ENCODE measurements at places on chromosomes 16 and 17.

DNA sequence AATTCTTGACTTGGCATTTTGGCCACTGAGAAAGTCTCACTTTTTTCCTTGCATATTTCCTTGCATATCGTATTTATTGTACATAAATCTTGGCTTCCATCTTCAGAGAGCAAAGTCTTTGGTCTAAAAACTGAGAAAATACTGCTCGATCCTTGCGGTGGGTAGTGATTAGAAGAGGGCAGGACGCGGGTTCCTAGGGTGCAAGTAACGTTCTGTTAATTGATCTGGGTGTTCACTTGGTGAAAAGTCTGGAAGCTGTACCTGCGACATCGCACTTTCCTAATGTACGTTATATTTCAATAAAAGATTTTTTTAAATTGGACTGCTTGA is 758 bp upstream of the UBALD2 start:
- DNase-seq = no peak

DNA sequence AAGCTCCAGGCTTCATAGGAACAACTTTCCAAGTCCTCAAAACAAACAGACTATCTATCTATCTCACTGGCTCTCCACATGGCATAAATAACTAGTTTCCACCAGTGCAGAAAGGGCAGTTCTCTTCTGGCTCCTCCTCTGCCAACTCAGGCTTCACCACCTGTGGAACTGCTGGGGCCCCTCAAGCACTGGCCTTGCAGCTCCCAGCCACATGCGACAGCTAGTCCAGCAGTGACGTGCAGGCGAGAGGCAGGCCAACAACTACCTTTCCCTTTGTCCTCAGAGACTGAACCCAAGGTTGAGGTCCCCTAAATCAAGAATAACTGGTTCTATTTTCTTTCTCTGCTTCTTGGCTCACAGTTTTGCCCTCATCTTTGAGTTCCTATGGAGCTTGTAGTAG is 137.6 kb downstream of the AATF start:
- no peak for DNase-seq

GRCh38 chr16:10782628-10783027 is 36.0 kb downstream of the TVP23A start:
- no peak for DNase-seq

- DNase-seq = no peak
Measured at GRCh38 chr16:74898659-74899058, 86.3 kb downstream of the WDR59 start.

DNA sequence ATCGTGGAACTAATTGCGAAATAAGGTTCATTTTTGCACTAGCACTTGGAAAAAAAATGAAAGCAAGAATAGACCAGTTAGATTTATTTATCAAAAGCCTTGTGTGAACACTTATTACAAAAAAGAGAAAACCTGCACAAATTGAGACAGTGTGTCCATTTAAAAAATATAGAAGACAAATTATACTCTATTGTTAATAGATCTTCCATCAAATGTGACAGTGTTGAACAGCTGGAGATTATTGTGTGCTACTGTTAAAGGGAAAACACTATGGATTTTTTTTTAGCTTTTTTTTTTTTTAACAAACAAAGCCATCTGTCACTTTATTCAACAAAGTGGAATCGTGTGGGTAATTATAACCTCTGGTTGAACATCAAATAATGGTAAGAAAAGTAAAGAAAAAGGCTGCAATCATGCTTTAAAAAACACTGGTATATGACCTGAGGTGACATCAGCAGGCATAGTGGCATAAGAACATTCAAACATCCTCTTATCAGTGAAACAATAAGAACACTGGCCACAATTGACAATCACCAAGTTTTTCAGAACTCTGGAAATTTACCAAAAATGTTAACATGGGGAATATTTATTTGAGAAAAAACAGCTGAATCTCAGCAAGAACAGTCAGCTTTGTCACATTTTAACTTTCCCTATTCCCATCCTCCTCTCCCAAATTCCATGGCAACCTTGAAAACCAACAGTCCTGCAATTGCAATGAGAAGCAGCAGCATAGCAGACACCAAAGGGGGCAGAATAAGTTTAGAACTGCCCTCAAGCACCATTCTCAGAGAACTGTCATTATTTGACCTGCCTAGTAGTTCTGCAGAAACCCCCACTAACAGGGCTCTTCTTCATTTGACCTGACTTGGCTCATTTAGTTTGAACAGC is 442.3 kb upstream of the MON1B start:
- DNase-seq = no peak

- peak; percentile 23 for DNase-seq
Measured at GRCh38 chr16:82833378-82833993, 206.7 kb downstream of the CDH13 start.

- peak; percentile 87 for DNase-seq
Measured at GRCh38 chr16:19119564-19119963, 5.8 kb downstream of the ITPRIPL2 start.

- DNase-seq = peak; percentile 65
Measured at GRCh38 chr16:57038166-57038565, 48.8 kb downstream of the NLRC5 start.

DNA sequence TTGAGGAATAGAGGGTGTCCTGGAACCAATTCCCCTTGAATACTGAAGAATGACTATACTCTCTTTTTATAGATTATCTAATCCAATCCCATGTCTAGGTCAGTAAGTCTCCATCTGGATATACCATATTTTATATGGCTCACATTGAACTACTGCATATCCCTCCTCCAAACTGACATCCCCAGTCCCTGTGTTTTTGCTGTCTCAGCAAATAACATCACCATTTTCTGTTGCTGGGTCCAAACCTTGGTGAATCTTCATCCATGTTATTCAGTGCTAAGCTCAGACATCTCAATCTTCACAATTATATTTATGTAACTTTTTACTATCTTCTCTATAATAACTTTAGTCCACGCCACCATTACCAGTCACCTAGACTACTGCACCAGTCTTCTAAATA is 269.6 kb upstream of the CNTNAP4 start:
- no peak for DNase-seq

DNA sequence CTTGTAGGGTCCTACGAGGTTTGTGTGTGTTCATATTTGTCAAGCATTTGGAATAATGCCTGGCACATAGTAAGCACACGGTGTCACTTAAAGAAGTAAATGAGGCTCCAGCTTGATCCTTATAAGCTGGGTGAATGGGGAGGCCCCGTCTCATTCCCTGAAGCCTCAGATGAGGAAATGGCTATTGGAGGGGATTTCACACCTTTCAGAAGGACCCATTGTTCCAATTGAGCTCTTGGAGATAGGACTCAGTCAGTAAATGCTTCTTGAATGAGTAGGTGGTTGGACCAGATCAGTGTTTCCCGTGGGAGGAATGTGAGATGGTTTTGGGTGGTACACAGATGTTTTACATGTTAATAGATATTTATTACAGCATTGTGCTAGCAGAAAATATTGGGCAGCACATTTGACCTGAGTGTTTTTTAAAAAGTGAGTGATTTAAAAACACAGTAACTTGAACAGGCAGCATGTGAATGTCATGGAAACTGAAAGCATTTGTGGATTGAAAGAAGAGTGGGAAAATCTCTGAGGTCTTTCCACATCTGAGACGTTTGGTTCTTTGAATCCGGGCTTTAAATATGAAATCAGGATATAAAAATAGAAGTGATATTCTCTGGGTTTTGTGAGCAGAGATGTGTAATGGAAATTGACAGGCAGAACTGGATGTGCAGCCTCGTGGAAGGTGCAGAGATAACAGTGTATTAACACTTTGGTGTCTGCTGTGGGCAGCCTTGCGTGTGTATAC is 36.4 kb upstream of the ARHGAP17 start:
- peak; percentile 86 for DNase-seq

DNA sequence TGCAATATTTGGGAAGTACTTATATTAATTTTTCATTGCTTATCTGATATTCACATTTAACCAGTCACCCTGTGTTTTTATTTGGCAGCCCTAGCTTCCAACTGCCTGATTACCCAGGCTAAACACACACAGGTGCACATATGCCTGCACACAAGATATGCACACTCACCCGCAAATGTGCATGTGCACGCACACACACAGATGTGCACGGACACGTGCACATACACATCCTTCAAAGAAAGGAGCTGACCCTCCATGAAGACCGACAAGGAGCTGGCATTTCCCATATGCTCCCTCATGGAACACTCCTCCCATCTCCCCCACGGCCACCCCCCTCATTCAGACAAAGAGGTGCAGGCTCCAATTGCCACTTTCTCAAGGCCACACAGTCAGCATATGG is 242.2 kb downstream of the ENGASE start:
- no peak for DNase-seq

Data from AG10803 (cell line).